ENCODE measurements at places on chromosomes 3 and 15.

- DNase-seq, result no peak
These were observed 33.0 kb downstream of the LSM3 start for GRCh38 chr3:14211621-14212020.

- peak; percentile 61 for DNase-seq
These were observed 22.6 kb upstream of the SLC6A6 start for GRCh38 chr3:14379843-14380242.

DNA sequence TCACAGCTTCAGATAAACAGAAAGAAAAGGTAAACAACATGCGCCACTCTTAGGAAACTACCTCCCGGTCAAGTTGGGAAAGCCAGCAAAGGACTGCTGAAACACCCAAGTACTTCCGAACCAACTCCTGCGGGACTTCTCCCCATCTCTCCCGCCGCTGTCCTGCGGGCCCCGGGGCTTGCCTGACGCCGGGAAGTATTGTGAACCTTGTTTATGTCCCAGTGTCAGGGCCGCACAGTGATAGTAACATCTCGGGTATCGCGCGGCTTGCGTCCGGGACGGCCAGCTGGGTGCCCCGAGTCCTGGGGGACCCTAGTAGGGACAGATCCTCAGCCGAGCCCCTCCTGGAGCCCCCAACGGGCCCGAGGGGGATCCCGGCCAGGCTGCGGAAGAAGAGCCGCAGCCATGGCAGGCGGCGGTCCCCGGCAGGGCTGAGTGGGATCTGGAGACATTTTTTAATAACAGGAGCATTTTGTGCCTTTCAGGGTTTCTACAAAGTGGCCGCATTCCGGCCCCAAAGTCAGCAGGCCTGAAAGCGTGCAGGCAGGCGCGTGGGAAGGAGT lies 756 bp downstream of the CLPX start:
- peak; percentile 14 for DNase-seq

DNA sequence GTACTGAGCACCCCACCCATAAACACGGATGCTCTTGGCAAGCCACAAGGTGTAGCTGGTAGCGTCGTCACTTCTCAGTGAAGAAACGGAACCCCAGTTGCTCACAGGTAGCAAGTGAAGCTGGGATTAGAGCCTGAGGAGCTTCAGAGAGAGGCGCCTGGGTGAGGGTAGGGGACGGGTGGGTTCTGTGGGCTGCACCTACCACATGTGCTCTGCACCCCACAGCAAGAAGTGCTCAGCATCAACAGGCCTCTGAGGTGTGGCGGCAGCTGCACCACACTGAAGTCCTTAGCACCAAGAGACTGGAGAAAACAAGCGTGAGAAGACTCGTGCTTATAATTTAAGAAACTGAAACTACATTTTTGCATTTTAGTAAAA lies 9.8 kb downstream of the MAP6D1 start:
- DNase-seq, result no peak

DNA sequence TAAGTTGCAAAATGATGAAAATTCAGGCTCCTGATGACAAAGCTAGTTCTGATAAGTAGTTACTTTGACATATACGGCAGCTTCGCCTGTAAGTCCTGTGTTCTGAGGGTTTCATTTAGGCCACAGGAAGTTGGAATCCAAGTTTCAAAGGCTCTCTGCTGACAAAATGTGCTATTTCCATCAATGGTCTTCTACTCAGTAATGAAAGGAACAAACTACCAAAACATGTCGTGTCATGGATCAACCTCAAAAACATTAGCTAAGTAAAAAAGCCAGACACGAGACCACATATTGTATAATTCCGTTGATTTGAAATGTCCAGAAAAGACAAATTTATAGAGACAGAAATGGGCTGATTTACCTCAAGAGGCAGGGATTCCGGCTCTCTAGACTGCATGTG lies 22.5 kb downstream of the NGRN start:
- DNase-seq, result no peak

DNA sequence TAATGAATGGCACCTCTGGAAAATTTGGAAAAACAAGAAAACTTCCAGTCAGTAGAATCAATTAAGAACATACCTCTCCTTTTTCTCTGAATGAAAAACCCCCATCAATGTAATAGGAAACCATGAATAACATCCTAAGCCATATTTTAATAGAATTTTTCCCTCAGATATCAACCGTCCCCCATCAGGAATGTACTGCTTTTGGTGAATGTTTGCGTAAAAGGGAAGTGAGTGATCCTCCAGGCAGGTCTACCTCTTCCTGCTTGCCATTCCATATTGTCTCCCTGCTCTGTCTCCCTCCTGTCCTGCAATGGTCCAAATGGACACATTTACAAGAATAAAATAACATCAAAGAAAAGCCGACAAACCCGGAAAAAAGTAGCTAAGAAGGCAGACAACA lies 30.8 kb downstream of the LAMP3 start:
- DNase-seq, result no peak

DNA sequence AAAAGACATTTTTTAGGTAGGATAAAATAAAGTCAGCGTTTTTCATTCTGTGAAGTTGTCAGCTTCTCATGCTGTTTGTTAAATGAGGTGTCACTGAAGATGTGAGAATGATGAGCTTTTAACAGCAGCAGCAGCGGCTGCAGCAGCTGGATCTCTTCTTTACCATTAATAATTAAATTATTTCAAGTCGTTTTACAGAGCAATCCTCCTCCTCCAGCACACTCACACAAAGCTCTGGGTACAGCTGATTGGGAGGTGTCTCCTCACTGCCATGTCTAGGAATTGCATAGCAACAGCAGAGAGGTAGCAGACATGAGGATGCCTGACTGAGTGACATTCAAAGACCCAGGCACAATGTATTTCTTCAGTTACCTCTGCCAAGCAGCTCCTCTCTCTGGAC lies 46.7 kb upstream of the PLAAT1 start:
- DNase-seq, result no peak

GRCh38 chr3:48187579-48188265 lies 495 bp downstream of the CDC25A start:
- DNase-seq, result no peak

GRCh38 chr3:184531626-184532280 lies 29.8 kb upstream of the EPHB3 start:
- no peak for DNase-seq

DNA sequence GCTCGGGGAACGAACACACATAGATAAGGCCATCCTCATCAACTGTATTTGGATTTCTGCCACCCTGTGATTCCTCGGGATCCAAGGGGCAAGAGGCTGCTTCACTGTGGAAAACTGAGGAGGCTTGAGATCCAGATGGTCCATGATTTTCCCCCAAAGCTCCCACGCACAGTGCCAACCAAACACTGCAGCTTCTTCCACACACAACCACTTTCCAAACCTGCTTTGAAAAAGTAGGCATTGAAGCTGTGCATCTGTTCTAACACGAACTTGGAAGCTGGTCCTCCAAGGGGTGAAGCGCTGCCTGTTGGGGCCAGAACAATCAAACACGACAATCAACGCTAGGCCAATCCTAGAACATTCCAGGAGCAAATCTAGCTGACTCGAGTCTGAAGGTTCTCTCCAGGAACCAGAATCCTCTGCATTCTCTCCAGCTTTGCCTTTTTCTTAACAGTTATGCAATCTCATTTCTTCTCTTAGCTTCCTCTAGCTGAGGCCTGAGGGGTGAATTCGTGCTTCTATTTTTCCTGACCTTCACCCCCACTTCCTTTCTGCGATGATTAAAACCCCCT lies 104.4 kb downstream of the LRRK1 start:
- no peak for DNase-seq

DNA sequence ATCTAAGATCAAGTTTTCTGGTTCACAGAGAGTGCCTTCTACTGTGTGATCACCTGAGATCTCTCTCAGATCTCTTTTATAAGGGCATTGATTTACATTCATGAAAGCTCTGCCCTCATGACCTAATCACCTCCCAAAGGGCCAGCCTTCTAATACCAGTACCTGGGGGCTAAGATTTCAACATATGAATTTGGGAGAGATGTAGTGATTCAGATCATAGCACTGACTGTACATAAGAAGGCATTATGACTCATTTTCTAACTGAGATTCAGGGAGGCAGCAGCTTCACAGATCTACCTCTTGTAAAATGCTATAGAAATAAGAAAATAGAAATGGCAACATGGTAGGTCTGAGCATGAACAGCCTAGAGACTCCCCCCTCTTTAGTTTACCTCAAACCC lies 39.6 kb downstream of the VGLL3 start:
- DNase-seq, result no peak

GRCh38 chr3:32353351-32353750 lies 38.3 kb upstream of the CMTM7 start:
- DNase-seq, result no peak

GRCh38 chr3:8986741-8987140 lies 23.5 kb upstream of the RAD18 start:
- no peak for DNase-seq

DNA sequence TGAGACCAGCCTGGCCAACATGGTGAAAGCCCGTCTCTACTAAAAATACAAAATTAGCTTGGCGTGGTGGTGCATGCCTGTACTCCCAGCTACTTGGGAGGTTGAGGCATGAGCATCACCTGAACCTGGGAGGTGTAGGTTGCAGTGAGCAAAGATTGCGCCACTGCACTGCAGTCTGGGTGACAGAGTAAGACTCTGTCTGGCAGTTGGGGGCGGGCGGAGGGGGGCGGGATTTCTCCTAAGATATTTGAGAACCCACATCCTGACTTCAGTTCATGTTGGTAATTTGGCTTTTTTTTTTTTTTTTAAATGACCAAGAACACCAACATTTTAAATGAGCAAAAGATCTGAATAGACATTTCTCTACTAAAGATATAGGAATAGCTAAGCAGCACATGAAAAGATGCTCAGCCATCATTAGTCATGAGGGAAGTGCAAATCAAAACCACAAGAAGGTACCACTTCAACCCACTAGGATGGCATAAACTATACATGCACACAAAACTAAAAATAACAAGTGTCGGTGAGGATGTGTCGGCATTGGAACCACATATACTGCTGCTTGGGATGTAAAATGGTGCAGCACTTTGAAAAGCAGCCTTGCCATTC lies 75.6 kb upstream of the LMOD3 start:
- no peak for DNase-seq

DNA sequence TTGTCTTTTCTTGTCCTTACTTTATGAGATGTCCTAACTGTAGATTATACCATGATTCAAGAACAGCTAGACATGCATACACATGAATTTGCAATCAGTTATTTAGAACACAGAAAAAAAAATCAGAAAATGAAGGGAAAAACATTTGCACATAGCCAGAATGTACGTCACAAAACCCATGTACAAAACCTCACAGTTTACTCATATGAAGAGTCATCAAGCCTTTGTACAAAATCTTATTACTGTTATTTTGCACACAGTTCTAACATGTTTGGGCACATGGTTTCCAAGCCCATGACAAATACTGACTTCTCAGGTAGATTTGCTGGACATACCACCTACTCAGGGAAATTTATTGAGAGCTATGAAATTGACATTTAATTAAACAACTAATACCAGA lies 48.2 kb downstream of the MAP3K13 start:
- no peak for DNase-seq

DNA sequence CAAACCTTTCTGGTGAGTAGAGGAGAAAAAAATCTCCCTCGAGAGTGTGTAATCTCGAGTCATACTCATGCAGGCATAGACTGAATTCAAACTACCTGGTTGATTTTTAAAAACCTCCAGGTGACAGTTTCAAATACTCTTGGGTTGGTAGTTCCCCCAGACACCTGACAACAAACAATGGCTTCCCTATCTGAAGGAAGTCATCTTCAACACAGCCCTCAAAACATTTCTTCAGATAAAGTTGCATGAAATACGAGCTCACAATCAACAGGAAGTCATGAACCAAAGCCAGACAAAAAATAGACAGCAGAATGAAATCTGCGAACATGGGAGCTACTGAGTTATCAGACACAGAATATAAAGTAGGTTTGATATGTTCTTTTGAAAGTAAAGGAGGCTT lies 112.8 kb downstream of the ST8SIA2 start:
- DNase-seq, result no peak

- no peak for DNase-seq
These were observed 50.5 kb upstream of the WNT5A start for GRCh38 chr3:55537563-55537962.

- no peak for DNase-seq
These were observed 124.5 kb downstream of the CACNA1D start for GRCh38 chr3:53618936-53619335.

DNA sequence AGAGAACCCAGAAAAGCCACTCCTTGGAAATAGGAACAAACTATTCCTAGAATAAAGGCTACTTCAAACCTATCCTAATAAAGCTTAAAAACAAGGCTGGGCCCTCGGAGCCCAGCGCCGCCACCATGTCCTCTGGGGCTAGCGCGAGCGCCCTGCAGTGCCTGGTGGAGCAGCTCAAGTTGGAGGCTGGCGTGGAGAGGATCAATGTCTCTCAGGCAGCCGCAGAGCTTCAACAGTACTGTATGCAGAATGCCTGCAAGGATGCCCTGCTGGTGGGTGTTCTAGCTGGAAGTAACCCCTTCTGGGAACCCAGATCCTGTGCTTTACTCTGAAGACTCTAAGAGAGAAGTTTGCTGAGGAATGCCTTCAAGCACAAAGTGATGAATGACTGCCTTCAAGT lies 63.2 kb downstream of the ADAM10 start:
- DNase-seq, result no peak

DNA sequence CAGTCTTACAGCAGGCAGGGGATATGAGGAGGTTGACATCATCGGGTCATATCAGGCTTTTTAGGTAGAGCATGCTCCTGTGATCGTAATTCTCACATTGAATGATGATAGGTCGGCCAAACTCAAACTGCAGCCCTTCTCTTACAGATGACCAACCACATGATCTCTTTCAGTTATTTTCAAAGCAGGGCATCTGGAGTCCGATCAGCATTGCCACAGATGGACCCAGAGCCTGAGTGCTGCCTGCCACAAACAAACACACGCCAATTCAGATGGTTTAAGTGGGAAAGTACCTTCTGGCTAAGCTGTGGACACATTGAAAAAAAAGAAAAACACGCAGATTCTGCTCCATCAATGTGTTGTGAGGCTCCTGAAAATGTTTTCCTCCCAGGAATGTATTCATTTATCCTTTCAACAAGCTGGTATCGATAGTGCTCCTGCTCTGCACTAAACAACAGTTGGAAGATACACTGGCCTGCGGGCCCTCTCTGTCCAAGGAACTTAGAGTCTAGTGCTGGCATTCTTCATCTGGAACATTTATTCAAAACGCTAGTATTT lies 31.2 kb downstream of the ARPP21 start:
- DNase-seq, result no peak

DNA sequence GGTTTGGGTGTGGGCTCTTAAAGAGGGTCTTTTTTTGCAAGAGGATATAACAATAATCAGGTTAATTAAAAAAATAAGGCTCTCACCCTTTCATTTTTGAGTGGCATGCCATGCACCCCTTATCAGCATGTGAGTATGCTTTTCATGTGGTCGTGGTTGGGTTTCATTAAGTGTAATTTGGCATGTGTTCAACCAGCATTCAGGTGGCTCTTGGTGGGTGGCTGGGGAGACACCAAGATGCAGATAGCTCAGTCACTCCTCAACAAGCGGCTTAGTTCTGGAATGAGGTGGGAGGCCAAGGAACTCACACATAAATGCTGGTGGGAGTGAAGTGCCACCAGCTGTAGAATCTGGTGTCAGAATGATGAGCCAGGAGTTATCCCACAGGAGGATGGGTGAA lies 66.8 kb downstream of the FLNB start:
- DNase-seq, result no peak

GRCh38 chr15:25689592-25689991 lies 173.5 kb downstream of the ATP10A start:
- DNase-seq, result no peak
